ENCODE measurements at places on chromosomes 5 and 9.

- no peak overlapping the region for H3K27ac ChIP-seq
- H3K27me3 ChIP-seq, result no peaks in the 10 kb centered on the region
- no peak overlapping the region for H3K4me3 ChIP-seq
- H3K36me3 ChIP-seq, result peaks cover 15% of the 10 kb centered on the region
- no peak for DNase-seq
Observed at GRCh38 chr9:37761511-37761910, 7.9 kb downstream of the TRMT10B start.

DNA sequence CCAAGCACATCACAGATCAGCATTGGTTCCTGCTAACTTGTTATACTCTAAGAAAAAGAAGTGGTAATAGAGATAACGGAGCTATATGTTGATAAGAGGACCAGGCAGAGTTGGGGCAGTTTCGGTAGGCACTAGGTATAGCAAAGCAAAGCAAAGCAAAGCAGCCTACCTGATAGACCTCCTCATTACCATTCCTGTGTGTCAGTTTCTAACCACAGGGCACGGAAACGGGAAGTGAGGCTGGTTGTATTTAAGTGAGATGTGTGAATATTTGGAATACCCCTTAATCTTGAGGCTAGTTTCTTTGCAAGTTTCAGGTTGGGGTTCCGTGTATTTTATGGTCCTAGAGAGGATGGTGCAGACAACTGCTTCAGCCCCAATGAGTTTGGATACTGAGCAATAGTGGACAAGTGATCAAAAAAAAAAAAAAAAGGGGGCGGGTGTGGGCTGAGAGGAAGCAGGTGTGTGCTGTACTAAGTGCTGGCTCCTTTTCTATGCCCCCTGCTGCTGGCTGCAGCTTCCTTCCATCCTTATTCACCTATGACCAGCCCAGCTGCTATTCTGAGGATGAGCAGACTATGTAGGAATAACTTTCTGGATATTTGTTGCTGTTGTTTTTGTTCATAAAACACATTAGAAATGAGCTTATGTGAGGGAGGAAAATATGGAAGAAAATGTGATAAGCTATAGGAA, 183.3 kb downstream of the SH3GL2 start:
- no peaks in the 10 kb centered on the region for H3K27me3 ChIP-seq
- H3K4me1 ChIP-seq, result no peaks in the 10 kb centered on the region
- H3K4me3 ChIP-seq, result no peak overlapping the region
- no peaks in the 10 kb centered on the region for H3K36me3 ChIP-seq
- H3K27ac ChIP-seq, result no peak overlapping the region

- no peak overlapping the region for H3K4me3 ChIP-seq
- H3K36me3 ChIP-seq, result no peaks in the 10 kb centered on the region
- DNase-seq, result no peak
- no peak overlapping the region for H3K27ac ChIP-seq
- H3K4me1 ChIP-seq, result no peaks in the 10 kb centered on the region
Observed at GRCh38 chr5:153636670-153637451, 146.4 kb downstream of the GRIA1 start.

- DNase-seq, result peak; percentile 32
- no peaks in the 10 kb centered on the region for H3K36me3 ChIP-seq
- H3K4me3 ChIP-seq, result no peak overlapping the region
- no peaks in the 10 kb centered on the region for H3K4me1 ChIP-seq
- H3K27me3 ChIP-seq, result no peaks in the 10 kb centered on the region
Observed at GRCh38 chr9:130530938-130531337, 48.4 kb upstream of the FUBP3 start.

DNA sequence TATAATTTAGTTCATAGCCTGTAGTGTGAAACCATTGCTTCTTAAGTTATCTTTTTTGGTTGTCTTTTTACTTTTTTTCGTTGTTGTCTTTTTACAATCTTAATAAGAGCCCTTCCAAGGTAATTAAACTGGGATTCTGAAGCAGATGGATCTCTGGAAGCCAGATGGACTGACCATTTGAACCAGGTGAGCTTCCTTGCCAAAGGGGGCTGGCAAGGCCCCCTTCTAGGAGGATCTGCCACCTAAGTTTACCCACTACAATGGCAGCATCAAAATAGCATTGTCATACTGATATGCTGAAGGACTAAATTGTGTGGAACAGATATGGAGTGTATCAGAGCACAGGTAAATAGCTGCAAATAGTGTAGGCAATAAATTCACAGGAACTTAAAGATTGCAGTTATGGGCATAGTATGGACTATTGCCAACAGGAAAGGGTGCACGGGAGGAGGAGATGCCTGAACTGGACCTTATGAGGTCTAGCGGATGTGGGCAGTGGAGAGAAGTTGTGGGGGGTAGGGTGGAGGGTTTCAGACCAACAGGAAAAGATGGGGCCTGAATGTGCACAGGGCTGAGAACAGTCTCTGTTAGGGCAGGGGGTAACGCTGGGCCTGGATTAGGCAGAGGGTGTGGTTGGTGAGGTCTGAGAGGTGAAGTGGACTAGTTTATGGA, 61.5 kb upstream of the CTXN3 start:
- no peak overlapping the region for H3K27ac ChIP-seq
- DNase-seq, result no peak
- no peaks in the 10 kb centered on the region for H3K4me1 ChIP-seq
- H3K27me3 ChIP-seq, result no peaks in the 10 kb centered on the region
- no peak overlapping the region for H3K4me3 ChIP-seq

DNA sequence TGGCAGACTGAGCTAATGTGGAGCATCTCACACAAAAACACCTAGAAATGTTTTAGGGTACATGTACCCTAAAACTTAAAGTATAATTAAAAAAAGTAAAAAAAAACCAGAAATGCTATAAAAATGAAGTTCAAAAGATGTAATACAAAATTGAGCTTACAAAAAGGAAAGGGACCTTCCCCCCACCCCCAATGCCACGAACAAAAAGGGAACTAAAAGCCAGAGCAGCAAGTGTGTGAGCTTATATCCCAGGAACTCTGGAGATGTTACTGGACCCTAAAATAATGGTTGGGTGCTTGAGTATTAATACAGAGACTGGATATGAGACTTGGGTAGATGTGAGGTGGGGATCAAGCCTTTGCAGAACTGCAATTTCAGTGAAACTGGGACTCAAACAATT, 11.0 kb downstream of the SPATA9 start:
- DNase-seq, result no peak
- H3K36me3 ChIP-seq, result no peaks in the 10 kb centered on the region
- H3K4me3 ChIP-seq, result no peak overlapping the region
- H3K27ac ChIP-seq, result no peak overlapping the region
- H3K4me1 ChIP-seq, result peaks cover 22% of the 10 kb centered on the region
- no peaks in the 10 kb centered on the region for H3K27me3 ChIP-seq

- no peak for DNase-seq
- no peaks in the 10 kb centered on the region for H3K27me3 ChIP-seq
Observed at GRCh38 chr5:74897049-74897448, 30.9 kb upstream of the FAM169A start.

GRCh38 chr5:78112931-78113330, 181.6 kb downstream of the AP3B1 start:
- H3K4me3 ChIP-seq, result no peak overlapping the region
- H3K27ac ChIP-seq, result no peak overlapping the region
- H3K36me3 ChIP-seq, result peaks cover 11% of the 10 kb centered on the region
- no peaks in the 10 kb centered on the region for H3K4me1 ChIP-seq
- DNase-seq, result no peak

DNA sequence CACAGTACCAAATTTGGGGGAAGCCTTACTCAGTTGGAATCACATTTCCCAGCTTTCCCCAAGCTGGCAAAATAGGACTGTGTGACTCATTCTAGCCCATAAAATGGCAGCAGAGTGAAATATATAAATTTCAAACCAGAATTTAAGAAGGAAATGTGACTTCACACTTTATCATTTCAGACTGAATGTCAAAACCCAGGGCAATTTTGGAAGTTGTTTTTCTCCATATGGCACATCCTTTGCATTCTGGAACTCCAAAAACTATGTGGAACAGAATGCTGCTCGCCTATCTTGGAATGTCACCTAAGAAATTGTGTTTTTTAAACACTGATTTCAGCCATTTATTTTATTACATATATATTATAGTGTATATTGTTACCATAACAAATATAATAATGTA, 424.7 kb upstream of the ST8SIA4 start:
- DNase-seq, result no peak
- no peak overlapping the region for H3K4me3 ChIP-seq
- H3K36me3 ChIP-seq, result no peaks in the 10 kb centered on the region
- H3K27me3 ChIP-seq, result no peaks in the 10 kb centered on the region
- H3K27ac ChIP-seq, result no peak overlapping the region

DNA sequence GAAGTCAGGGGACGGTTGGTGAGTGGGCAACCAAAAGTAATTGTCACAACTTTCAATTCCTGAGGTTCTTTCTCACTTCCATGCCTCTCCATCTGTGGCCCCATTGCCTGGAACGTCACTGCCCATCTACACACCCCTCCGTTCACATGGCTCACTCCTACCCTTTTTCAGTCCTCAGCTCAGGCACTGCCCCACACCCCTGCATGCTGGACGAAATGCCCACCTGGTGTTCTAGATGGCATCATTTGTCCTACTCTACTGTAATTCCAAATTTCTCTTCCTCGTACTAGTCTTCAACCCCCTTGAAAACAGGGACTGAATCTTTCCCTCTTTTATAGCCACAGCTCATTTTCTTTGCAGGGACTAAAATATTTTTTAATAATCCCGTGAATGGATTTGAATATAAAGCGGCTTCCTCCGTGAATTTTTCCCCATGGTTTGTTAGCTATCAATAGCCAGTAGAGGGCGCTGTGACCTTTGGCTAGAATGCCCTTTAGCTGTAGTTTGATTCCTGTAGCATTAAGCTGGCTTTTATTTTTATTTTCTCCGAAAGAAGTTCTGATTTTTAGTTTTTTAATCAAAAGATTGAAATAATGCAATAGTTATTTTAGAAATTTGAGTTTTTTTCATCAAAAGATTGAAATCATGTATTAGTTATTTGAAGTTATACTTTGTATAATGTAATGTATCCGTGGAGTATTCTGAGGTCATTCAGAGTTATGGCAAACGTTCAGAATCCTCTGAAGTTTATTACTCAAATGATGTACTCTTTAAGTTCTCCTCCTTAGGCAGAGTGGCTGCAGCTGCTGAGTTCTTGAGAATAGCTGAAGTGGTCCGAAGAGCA, 232.1 kb downstream of the SH3GL2 start:
- no peaks in the 10 kb centered on the region for H3K4me1 ChIP-seq
- H3K27me3 ChIP-seq, result peaks cover 8% of the 10 kb centered on the region
- no peak overlapping the region for H3K4me3 ChIP-seq
- H3K27ac ChIP-seq, result no peak overlapping the region

DNA sequence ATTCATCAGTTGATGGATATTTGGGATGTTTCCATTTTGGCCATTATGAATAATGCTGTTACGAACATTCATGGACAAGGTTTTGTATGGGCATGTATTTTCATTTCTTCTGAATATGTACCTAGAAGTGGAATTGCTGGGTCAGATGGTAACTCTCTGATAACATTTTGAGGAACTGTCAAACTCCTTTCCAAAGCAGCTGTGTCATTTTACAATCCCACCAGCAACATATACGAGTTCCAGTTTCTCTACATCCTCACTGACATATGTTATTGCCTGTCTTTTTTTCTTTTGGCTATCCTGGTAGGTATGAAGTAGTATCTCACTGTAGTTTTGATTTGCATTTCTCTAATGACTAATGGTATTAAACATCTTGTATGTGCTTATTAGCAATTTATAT, 86.7 kb downstream of the PRKACG start:
- H3K4me3 ChIP-seq, result no peak overlapping the region
- no peaks in the 10 kb centered on the region for H3K27me3 ChIP-seq
- DNase-seq, result no peak
- H3K27ac ChIP-seq, result no peak overlapping the region
- H3K4me1 ChIP-seq, result peaks cover 15% of the 10 kb centered on the region

- no peaks in the 10 kb centered on the region for H3K4me1 ChIP-seq
- no peaks in the 10 kb centered on the region for H3K27me3 ChIP-seq
- no peaks in the 10 kb centered on the region for H3K36me3 ChIP-seq
- no peak overlapping the region for H3K4me3 ChIP-seq
Observed at GRCh38 chr5:108145351-108145750, 236.5 kb downstream of the FBXL17 start.

GRCh38 chr9:134188386-134189144, 24.2 kb upstream of the RNU6ATAC start:
- no peak for DNase-seq
- no peak overlapping the region for H3K4me3 ChIP-seq
- H3K4me1 ChIP-seq, result peaks cover 25% of the 10 kb centered on the region
- H3K27me3 ChIP-seq, result no peaks in the 10 kb centered on the region
- H3K27ac ChIP-seq, result no peak overlapping the region

DNA sequence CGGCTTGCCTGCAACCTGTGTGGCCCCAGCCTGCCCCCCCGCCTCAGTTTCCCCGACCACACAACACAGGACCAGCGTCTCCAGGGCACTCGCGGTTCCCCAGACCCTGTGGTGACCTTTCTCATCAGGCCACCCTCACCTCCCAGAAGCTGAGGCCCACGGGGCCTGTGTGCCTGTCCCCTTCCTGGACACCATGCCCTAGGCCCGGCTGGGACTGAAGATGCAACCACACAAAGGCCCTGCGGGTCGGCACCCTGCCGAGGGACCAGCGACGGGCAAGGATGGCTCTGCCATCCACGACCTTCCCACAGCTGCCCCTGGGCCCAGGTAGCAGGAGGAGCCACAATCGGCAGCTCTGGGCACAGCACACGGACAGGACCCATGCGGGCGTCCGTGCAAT, 34.8 kb downstream of the SLC12A7 start:
- no peaks in the 10 kb centered on the region for H3K4me1 ChIP-seq
- DNase-seq, result no peak
- no peak overlapping the region for H3K27ac ChIP-seq
- no peak overlapping the region for H3K4me3 ChIP-seq
- H3K36me3 ChIP-seq, result no peaks in the 10 kb centered on the region

DNA sequence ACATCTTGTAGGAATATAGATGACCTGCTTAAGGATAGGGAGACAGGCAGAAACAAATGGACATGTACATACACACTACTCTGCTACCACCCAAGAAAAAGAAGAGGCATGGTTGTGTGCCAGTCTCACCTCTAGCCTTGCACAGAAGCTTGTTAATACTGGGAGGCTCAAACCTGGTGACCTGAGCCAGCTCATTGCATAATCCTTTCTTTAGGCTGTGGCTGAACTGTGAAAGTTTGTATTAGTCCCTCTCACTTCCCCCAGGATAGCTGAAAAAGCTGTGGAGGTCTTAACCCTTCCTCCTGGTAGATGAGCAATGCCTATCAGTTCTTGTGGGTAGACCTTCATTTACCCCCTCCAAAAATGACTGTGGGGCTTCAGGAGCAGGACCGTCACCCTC, 28.7 kb downstream of the TPD52L3 start:
- no peaks in the 10 kb centered on the region for H3K27me3 ChIP-seq
- no peaks in the 10 kb centered on the region for H3K4me1 ChIP-seq
- H3K4me3 ChIP-seq, result no peak overlapping the region
- no peaks in the 10 kb centered on the region for H3K36me3 ChIP-seq
- no peak for DNase-seq
- H3K27ac ChIP-seq, result no peak overlapping the region

- H3K4me3 ChIP-seq, result no peak overlapping the region
- H3K27me3 ChIP-seq, result no peaks in the 10 kb centered on the region
- H3K4me1 ChIP-seq, result no peaks in the 10 kb centered on the region
- DNase-seq, result no peak
- H3K36me3 ChIP-seq, result no peaks in the 10 kb centered on the region
- no peak overlapping the region for H3K27ac ChIP-seq
Observed at GRCh38 chr9:94014066-94014654, 59.0 kb upstream of the BARX1 start.
